Esophagus muscularis mucosa (tissue), 4 donors: ENCODE measurements at places on chromosomes 2 and 18. TPM values are rescaled to one million over a fixed set of nuclear protein-coding genes. Genes with fewer than 3 reads are reported as not detected.

The SIX3 gene
- 0.17 TPM for total RNA-seq

The INPP5D gene
- 12.5 TPM for total RNA-seq

The RGPD3 gene
- 0.46 TPM for total RNA-seq

The IL36B gene
- not detected for total RNA-seq

The SULT6B1 gene
- not detected for total RNA-seq

DNA sequence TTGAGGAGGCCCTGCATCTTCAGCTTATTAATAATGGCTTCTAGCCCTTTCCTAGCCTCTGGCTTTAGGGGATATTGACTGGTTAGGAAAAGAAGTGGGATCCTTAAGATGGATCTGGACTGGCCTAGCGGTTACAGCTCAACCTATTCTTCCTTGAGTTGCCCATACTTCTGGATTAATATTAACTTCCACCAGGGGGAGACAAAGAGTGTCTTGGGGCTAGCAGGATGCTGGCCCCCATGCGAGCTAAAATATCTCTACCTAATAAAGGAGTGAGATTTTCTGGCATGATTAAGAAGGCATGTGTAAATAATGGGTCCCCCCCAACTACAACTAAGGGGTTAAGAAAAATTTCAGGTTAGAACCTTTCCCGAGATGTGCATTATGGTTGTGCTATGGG is 23.2 kb upstream of the PLA2R1 start:
- no peak overlapping the region for H3K4me3 ChIP-seq
- no peaks in the 10 kb centered on the region for H3K27me3 ChIP-seq
- H3K4me1 ChIP-seq: no peaks in the 10 kb centered on the region
- no peaks in the 10 kb centered on the region for H3K36me3 ChIP-seq

DNA sequence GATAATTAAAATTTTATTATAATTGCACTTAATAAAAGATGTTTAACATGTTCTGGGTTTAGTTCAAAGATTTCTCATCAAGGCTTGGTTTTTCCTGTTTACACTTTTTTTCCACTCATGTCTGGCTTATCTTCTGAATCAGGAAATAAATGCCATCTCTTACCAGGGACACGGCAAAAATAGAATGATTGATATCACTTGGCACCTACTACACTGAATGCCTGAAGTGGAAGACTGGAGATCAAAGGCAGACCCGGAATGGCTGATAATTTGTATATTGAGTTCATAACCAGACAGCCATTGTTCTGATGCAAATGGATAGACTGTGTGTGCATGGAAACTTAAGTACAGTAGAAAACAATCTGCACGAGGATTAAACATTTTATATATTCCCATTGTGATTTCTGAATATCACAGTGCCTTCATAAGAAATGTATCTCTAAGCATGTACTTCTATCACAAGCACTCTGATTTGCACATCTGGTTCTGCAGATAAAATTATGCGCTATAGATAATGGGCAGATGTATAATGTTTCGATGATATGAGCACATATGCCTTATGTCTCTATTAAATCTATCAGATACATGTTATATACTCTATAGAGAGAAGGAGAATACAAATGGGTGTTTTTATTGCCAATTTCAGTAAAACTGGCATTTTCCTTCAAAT is 304.8 kb downstream of the RND3 start:
- H3K4me3 ChIP-seq: no peak overlapping the region
- H3K36me3 ChIP-seq: no peaks in the 10 kb centered on the region
- DNase-seq: no peak
- H3K27ac ChIP-seq: no peak overlapping the region
- H3K27me3 ChIP-seq: no peaks in the 10 kb centered on the region

GRCh38 chr2:191740016-191740419 is 62.1 kb downstream of the NABP1 start:
- H3K36me3 ChIP-seq: no peaks in the 10 kb centered on the region
- no peak for DNase-seq
- H3K4me3 ChIP-seq: no peak overlapping the region
- no peaks in the 10 kb centered on the region for H3K27me3 ChIP-seq

DNA sequence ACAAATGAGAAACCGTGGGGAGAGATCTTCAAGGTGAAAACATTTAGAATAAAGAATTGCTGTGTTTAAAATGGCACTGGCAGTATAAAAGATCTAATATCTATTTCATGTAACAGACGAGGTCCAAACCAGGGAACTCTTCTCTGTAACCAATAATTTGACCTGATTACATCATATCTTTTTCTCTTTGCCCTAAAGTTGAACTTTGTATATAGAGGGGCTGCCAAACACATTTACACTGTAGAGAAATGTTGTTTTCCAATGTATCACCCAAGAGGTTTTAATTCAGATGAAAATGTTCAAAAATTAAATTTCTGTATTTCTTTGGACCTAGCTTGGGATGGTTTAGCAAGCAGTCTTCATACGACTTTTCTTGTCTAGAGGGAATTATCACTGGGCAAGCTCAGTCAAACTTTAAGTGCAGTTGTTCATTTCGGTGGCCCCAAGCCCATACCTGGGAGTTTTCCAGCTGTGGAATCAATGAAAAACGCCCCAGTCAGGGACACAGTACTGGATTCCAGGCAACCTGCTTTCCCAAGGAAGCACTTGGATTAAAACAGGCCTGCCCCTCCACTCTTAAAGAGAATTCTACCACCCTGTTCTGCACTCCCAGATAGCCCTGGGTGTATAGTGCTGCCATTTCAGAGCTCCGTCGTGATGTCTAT is 208.5 kb upstream of the FN1 start:
- no peak overlapping the region for H3K4me3 ChIP-seq
- H3K36me3 ChIP-seq: no peaks in the 10 kb centered on the region
- no peak overlapping the region for H3K27ac ChIP-seq
- H3K27me3 ChIP-seq: no peaks in the 10 kb centered on the region

- H3K36me3 ChIP-seq: no peaks in the 10 kb centered on the region
- no peak overlapping the region for H3K4me3 ChIP-seq
- DNase-seq: no peak
- no peak overlapping the region for H3K27ac ChIP-seq
- no peaks in the 10 kb centered on the region for H3K27me3 ChIP-seq
Measured at GRCh38 chr18:6482198-6482977, 67.7 kb upstream of the L3MBTL4 start.

DNA sequence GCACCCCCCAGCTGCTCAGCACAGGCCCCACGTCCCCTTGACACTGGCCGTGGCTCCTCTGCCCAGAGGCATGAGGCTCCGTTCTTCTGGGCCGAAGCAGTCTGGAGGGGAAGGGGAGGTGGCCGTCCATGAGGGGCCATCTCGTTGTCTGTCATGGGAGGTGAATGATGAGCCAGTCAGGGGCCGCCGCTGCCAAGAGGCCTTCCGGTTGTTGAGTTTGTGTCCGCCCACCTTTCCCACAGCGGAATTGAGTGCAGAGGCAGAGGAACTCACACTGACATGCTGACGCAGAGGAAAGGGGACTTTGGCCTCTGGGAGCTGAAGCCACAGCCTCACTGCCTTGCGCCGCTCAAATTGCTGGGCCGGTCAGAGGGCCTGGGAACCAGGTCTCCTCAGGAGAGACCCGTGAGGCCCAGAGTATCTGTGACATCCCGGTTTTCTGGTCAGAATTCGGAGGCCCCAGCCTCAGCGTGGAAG is 268.4 kb downstream of the ATAD2B start:
- H3K27ac ChIP-seq: no peak overlapping the region
- no peaks in the 10 kb centered on the region for H3K27me3 ChIP-seq
- H3K4me3 ChIP-seq: no peak overlapping the region
- DNase-seq: no peak

- no peak overlapping the region for H3K4me3 ChIP-seq
- no peak overlapping the region for H3K27ac ChIP-seq
- no peaks in the 10 kb centered on the region for H3K36me3 ChIP-seq
- peaks cover 28% of the 10 kb centered on the region for H3K4me1 ChIP-seq
- no peaks in the 10 kb centered on the region for H3K27me3 ChIP-seq
Measured at GRCh38 chr2:101516823-101517690, 42.1 kb upstream of the RFX8 start.

DNA sequence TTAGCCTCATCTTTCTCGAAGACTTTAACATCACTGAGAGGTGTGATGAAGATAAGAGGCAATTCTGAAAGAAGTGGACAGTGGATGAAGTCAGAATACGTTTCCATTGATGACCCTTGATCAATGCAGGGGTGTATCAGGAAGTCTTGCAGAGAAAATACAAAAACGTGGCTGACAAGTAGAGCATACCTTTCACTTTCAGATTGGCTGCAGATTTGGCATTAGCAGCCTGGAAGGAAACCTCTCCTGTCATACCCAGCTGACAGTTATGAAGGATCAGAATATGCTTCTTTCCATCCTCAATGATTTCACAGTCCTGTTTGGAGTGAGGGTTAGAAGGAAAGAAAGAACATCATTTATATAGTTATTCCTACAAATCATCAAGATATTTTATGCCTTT is 152.5 kb downstream of the PLEKHA3 start:
- no peaks in the 10 kb centered on the region for H3K4me1 ChIP-seq
- H3K4me3 ChIP-seq: no peak overlapping the region
- H3K36me3 ChIP-seq: no peaks in the 10 kb centered on the region
- DNase-seq: no peak

- no peaks in the 10 kb centered on the region for H3K36me3 ChIP-seq
- DNase-seq: no peak
- no peaks in the 10 kb centered on the region for H3K4me1 ChIP-seq
- H3K27me3 ChIP-seq: no peaks in the 10 kb centered on the region
- no peak overlapping the region for H3K4me3 ChIP-seq
Measured at GRCh38 chr2:240215676-240216051, 75.2 kb upstream of the OTOS start.

- H3K4me1 ChIP-seq: no peaks in the 10 kb centered on the region
- no peak overlapping the region for H3K27ac ChIP-seq
- no peak for DNase-seq
- H3K27me3 ChIP-seq: no peaks in the 10 kb centered on the region
- H3K4me3 ChIP-seq: no peak overlapping the region
Measured at GRCh38 chr2:197058777-197059300, 132.3 kb upstream of the PGAP1 start.

GRCh38 chr2:194383401-194383800 is 1273.6 kb upstream of the SLC39A10 start:
- no peaks in the 10 kb centered on the region for H3K36me3 ChIP-seq
- no peak for DNase-seq
- no peaks in the 10 kb centered on the region for H3K4me1 ChIP-seq
